ENCODE measurements at places on chromosomes 2 and 18. TPM values are rescaled to one million over a fixed set of nuclear protein-coding genes. Genes with fewer than 3 reads are reported as not detected.

The DNAJC5G gene
- 0.26 TPM for polyA plus RNA-seq

The SERPINB2 gene
- polyA plus RNA-seq: 0.19 TPM

The DNAJB2 gene
- 86.5 TPM for polyA plus RNA-seq

The NT5DC4 gene
- polyA plus RNA-seq: not detected

The GAREM2 gene
- 3.6 TPM for polyA plus RNA-seq

The NT5C1B gene
- polyA plus RNA-seq: 0.32 TPM

The FAM110C gene
- 2.0 TPM for polyA plus RNA-seq

The IL18R1 gene
- 0.60 TPM for polyA plus RNA-seq

The CCDC148 gene
- 0.53 TPM for polyA plus RNA-seq

The ASB18 gene
- polyA plus RNA-seq: 6.3 TPM

The VWA3B gene
- 1.2 TPM for polyA plus RNA-seq

The UGT1A4 gene
- not detected for polyA plus RNA-seq

The CRYBA2 gene
- not detected for polyA plus RNA-seq

The MYCN gene
- 6.5 TPM for polyA plus RNA-seq

The TMEM247 gene
- not detected for polyA plus RNA-seq

The SFTPB gene
- not detected for polyA plus RNA-seq

The NYAP2 gene
- polyA plus RNA-seq: not detected

The POTEC gene
- not detected for polyA plus RNA-seq

The THSD7B gene
- 0.73 TPM for polyA plus RNA-seq

The SLC35F5 gene
- 67.2 TPM for polyA plus RNA-seq

The UPP2 gene
- not detected for polyA plus RNA-seq

The KRTCAP3 gene
- polyA plus RNA-seq: 1.5 TPM

The STAM2 gene
- 23.3 TPM for polyA plus RNA-seq

The C2orf80 gene
- polyA plus RNA-seq: not detected

The PDE1A gene
- 10.7 TPM for polyA plus RNA-seq

The ZRANB3 gene
- polyA plus RNA-seq: 7.7 TPM

The SCYGR7 gene
- not detected for polyA plus RNA-seq

The C2orf66 gene
- polyA plus RNA-seq: 0.47 TPM

The C1GALT1C1L gene
- 1.9 TPM for polyA plus RNA-seq

The LYG1 gene
- polyA plus RNA-seq: 2.5 TPM

The SMYD5 gene
- 29.5 TPM for polyA plus RNA-seq

The ZNF804A gene
- 0.38 TPM for polyA plus RNA-seq

The ALPI gene
- not detected for polyA plus RNA-seq

The NEU2 gene
- not detected for polyA plus RNA-seq

The EMILIN1 gene
- 59.5 TPM for polyA plus RNA-seq

The DNAJC10 gene
- polyA plus RNA-seq: 73.3 TPM

The MAL gene
- 3.9 TPM for polyA plus RNA-seq

The CPLX4 gene
- polyA plus RNA-seq: not detected

The LGALSL gene
- 23.4 TPM for polyA plus RNA-seq

The REG1B gene
- not detected for polyA plus RNA-seq

The ITPRID2 gene
- polyA plus RNA-seq: 86.0 TPM

The IL1RL1 gene
- polyA plus RNA-seq: 0.15 TPM

All from muscle of back (tissue), 13 donors.